ENCODE measurements at places on chromosomes 5 and 9. TPM values are rescaled to one million over a fixed set of nuclear protein-coding genes. Genes with fewer than 3 reads are reported as not detected.

DNA sequence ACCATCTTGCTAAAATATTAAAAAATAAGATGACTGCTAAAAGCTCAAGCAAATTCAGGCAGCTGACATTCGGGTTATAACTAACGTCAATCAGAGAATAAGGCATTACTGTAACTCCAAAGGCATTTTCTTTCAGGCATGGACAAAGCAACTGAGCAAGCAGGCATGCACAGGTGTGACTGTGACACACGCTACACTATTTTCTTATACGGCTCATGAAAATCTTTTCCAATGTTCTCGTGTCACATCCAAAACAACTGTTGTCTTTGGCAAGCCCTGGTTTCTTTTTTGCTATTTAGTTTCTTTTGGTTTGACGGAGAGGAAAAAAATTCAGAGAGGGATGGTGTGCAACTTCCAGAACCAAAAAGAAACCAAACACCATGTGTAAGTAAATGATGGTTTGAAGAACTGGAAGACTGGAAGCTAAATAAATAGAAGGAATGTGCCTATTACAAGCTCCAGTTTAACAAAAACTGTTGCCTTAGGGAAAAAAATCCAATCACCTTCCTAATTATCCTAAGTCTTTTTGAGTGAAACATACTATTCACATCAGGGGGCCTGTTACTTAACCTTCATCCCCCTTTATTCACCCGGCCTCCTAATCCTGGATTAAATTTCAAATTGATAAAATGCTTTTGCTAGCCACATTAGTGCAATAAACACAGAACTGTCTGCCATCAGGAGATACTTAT is 277.6 kb downstream of the PSAT1 start:
- no peak for DNase-seq

GRCh38 chr5:157273131-157273556 is 7.2 kb downstream of the CYFIP2 start:
- DNase-seq, result no peak

Gene FOXD4L3
- not detected for total RNA-seq

DNA sequence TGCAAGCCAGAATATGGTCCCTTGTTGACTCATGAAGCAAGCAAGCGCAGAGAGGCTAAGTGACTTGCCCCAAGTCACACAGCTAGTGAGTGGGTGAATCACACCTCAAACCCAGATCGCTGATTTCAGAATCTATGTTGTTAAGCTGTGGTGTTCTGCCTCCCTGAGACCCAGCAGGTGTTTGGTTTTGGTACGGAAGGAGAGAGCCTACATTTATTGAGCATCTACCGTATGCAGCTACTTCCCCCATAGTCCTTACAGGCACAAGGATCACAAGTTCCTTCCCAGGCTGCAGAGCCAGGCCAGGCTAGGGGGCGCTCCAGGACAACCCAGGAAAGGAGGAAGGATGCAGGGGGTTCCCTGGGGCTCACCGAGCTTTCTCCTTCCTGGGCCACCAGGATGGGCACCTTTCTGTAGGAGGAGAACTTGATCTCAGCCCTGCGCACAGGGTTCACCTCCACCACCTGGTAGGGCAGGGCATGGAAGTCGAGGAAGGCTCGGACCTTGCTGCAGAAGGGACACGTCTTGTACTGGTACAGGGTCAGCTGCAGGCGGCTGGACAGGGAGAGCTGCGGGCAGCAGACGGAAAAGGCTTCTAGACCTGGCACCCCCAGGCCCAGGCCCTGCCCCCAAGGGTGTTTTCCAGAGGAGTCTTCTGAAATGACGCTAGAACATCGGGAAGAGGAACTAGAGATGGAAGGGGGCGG is 2.5 kb downstream of the PTGES2 start:
- DNase-seq, result peak; percentile 92

GRCh38 chr5:87598460-87598859 is 185.7 kb upstream of the CCNH start:
- no peak for DNase-seq

Gene ADCY2
- 0.36 TPM for total RNA-seq
